ENCODE measurements at places on chromosomes 3 and 15. TPM values are rescaled to one million over a fixed set of nuclear protein-coding genes. Genes with fewer than 3 reads are reported as not detected.

Gene SV2B
- polyA plus RNA-seq: 0.07 TPM

Gene WDR76
- 5.0 TPM for polyA plus RNA-seq

Gene STRA6
- 0.79 TPM for polyA plus RNA-seq

Gene CNTN3
- 0.08 TPM for polyA plus RNA-seq

Gene ALDH1A2
- polyA plus RNA-seq: 0.24 TPM

Gene SPINK8
- polyA plus RNA-seq: 2.6 TPM

Gene SOX14
- polyA plus RNA-seq: not detected

Gene C3orf49
- not detected for polyA plus RNA-seq

Gene TIMP4
- 0.45 TPM for polyA plus RNA-seq

Gene ZNF620
- polyA plus RNA-seq: 0.52 TPM

Gene FBXL2
- polyA plus RNA-seq: 1.5 TPM

Gene ITIH4
- polyA plus RNA-seq: 6.7 TPM

Gene NCK1
- 23.3 TPM for polyA plus RNA-seq

Gene WDR93
- polyA plus RNA-seq: not detected

Gene MUC20
- 126 TPM for polyA plus RNA-seq

Gene CRYBG3
- 10.0 TPM for polyA plus RNA-seq

Gene GCSAM
- polyA plus RNA-seq: 0.66 TPM

Gene HYAL1
- 3.2 TPM for polyA plus RNA-seq

Gene LSM3
- polyA plus RNA-seq: 10.8 TPM

Gene CFAP100
- polyA plus RNA-seq: not detected

Gene LYZL4
- not detected for polyA plus RNA-seq

Gene ETV5
- polyA plus RNA-seq: 2.0 TPM

Gene INO80
- polyA plus RNA-seq: 4.6 TPM

Gene EMC7
- polyA plus RNA-seq: 58.8 TPM

Gene NUP210
- 5.7 TPM for polyA plus RNA-seq

Gene CHAC1
- 21.1 TPM for polyA plus RNA-seq

Gene TMEM40
- 277 TPM for polyA plus RNA-seq

Gene CPLX3
- polyA plus RNA-seq: 1.2 TPM

Gene SST
- polyA plus RNA-seq: 0.24 TPM

Gene EPHA6
- 0.20 TPM for polyA plus RNA-seq

Gene PATL2
- polyA plus RNA-seq: 0.33 TPM

Gene DGKG
- 0.88 TPM for polyA plus RNA-seq

Gene IGF2BP2
- 0.62 TPM for polyA plus RNA-seq

Gene BDH1
- 59.9 TPM for polyA plus RNA-seq

Gene GXYLT2
- 0.24 TPM for polyA plus RNA-seq

Gene BBX
- polyA plus RNA-seq: 3.4 TPM
